ENCODE measurements at places on chromosomes 11 and 22.

- no peaks in the 10 kb centered on the region for H3K36me3 ChIP-seq
- H3K27ac ChIP-seq, result no peak overlapping the region
- no peaks in the 10 kb centered on the region for H3K4me1 ChIP-seq
- no peaks in the 10 kb centered on the region for H3K27me3 ChIP-seq
These were observed 53.7 kb downstream of the TECTA start for GRCh38 chr11:121154486-121155314.

GRCh38 chr11:13249992-13250391, 27.6 kb upstream of the BMAL1 start:
- no peaks in the 10 kb centered on the region for H3K36me3 ChIP-seq
- DNase-seq, result no peak

DNA sequence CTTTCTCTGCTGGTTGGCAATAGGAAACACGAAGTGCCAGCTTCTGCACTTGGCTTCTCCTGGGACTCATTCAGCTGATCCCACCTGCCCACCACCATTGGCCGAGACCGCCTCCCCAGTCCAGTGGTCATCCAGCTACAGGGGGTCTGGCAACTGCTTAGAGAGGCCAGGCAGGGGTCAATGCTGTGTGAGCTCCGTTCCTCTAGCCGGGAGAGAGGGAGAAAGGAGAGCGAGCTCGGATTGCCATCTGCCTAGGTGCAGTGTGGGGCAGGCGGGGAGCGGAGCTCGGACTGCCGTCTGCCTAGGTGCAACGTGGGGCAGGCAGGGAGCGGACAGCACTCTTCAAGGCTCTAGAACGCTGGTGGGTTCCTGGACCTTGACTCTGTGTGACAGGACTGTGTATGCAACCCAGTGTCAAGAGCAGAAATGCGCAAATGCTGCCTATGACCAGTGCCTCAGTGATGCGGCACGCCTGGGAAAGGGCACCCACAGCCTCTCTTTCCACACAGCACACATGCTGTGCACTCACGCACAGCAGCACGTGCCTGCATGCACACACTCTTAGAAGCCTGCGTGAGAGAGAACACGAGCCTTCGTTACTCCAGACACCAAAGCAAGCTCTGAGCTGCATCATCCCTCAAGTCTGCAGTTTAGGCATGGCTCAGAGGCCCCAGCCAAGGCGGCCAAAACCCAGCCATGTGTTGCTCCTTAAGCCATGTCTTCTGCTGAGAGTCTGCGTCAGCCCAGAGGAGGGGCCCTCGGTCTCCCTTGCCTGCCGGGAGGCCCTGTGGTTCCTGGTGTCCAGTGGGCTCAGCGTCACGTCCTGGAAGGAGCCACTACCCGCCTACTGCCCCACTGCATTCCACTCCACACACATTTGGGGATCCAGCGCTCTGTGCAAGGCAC, 26.8 kb upstream of the JAM3 start:
- no peaks in the 10 kb centered on the region for H3K27me3 ChIP-seq
- H3K4me1 ChIP-seq, result peaks cover 6% of the 10 kb centered on the region
- H3K4me3 ChIP-seq, result no peak overlapping the region
- H3K27ac ChIP-seq, result no peak overlapping the region

- no peaks in the 10 kb centered on the region for H3K27me3 ChIP-seq
- H3K4me3 ChIP-seq, result no peak overlapping the region
- H3K36me3 ChIP-seq, result no peaks in the 10 kb centered on the region
- DNase-seq, result no peak
- H3K27ac ChIP-seq, result no peak overlapping the region
- peaks cover 38% of the 10 kb centered on the region for H3K4me1 ChIP-seq
These were observed 119.9 kb downstream of the KIAA1671 start for GRCh38 chr22:25072406-25072805.

Data from effector memory CD4-positive, alpha-beta T cell (primary cell).